Activated T-cell treated with anti-CD3 and anti-CD28 coated beads, Interleukin-2, amount 50 U/mL, for 4 hours (primary cell): ENCODE measurements at places on chromosomes 4 and X. TPM values are rescaled to one million over a fixed set of nuclear protein-coding genes. Genes with fewer than 3 reads are reported as not detected.

The TMA16 gene
- total RNA-seq = 76.3 TPM

DNA sequence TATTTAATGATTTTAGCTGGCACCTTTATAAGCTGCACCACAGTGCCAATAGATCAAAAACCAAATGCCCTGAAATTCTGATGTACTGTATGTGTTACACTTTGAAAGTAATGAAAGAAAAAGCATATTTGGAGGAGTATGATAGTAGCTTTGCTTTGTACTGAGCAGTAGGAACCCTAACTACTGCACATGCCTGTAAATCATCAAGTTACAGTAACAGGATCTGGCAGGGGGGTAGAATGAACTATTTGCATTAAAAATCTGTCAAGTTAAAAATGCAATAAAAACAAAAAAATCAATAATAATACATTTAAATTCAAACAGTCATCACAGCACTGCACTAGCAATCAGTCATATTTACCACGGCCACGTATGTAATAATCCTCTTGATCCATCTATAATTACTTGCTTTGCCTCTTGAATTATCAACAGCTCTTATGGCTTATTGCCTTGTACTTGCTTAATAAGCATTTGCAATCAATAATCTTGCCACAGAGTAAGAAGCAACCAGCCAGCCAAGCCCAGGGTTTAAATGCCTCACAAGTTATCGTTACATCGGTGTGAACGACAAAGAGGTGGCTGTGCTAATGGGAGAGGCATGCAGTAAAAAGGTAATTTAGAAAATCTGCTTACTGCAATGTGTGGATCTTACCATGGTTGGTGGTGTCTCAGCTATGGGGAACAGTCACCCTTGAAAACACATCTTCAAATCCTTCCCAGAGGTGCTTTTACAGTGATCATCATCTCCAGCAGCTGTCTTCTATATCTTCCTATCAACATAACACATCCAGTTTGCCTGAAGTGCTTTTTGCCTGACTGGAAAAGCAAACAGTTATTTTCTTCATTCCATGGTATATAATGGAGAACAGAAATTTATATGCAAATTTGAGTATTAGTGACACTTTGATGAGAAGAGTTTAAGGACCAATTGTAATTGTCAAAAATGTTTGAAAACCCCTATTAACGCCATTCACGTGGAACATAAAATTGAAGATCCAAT is 1812.1 kb upstream of the ADGRL3 start:
- no peak for DNase-seq

GRCh38 chr4:69858690-69859089 is 1.3 kb downstream of the SULT1E1 start:
- no peak for DNase-seq

The TRIML1 gene
- not detected for total RNA-seq

GRCh38 chr4:33334416-33334815 is 2614.2 kb downstream of the PCDH7 start:
- no peak for DNase-seq

DNA sequence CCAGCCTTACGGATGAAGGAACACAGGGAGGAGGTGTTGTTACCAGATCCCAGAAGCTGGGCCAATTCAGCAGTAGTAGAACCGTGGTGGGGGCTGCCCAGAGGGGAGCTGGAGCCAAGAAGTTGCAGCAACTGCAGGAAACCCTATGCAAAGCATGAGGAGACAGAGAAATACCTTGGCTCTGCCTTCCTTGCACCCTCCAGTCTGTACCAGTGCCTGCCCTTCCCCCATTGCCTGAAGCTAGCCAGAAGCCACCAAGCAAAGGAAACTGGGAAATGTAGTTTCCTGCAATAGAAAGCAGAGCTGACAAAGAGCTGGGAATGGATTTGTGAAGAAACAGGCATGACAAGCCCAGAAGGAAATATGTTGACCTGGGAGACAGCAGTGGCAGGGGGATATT is 108.7 kb upstream of the FUNDC1 start:
- DNase-seq = no peak
